ENCODE measurements at places on chromosomes 11 and 22.

- no peak for DNase-seq
These were observed 301.2 kb downstream of the CTTN start for GRCh38 chr11:70699294-70700221.

DNA sequence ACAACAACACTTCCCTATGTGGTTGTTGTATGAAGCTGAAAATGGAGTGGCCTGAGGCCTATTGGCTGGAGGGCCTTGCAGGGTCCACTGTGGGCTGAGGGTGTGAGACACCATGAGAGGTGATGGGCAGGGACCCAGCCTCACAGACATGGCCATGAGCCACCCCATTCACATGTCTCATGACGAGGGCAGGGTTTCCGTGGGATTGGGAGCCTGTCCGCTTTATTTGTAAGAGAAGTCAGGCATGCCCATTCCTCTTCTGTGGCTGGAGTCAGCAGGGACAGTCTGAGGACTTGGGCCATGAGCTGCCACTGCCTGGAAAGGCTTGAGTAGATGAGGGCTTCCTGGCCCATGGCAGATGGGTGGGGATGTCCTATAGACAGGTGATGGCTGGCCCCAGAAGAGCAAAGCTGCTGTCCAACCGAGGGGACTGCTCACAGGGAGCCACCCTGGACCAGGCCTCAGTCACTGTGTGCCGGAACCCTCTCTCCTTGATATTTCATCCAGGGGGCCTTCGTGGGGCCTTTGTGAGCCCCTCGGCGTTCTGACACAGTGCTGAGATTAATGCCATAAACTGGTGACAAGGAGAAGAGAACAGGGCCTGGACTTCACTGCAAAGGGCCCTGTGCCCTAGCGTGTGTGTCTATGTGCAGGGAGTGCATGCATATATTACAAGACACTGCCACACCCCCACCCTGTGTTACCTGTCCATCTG, 971.9 kb downstream of the BRD1 start:
- no peak for DNase-seq

- DNase-seq, result no peak
These were observed 665.4 kb upstream of the CCDC90B start for GRCh38 chr11:83951521-83951920.

- no peak for DNase-seq
These were observed 87.8 kb upstream of the CLNS1A start for GRCh38 chr11:77725433-77725832.

GRCh38 chr11:12581923-12582322, 92.3 kb upstream of the TEAD1 start:
- no peak for DNase-seq

GRCh38 chr11:614623-615503, 887 bp downstream of the IRF7 start:
- DNase-seq, result no peak

- DNase-seq, result no peak
These were observed 126.5 kb downstream of the VPREB1 start for GRCh38 chr22:22371031-22371541.

- no peak for DNase-seq
These were observed 456 bp downstream of the AAMDC start for GRCh38 chr11:77821349-77821851.

DNA sequence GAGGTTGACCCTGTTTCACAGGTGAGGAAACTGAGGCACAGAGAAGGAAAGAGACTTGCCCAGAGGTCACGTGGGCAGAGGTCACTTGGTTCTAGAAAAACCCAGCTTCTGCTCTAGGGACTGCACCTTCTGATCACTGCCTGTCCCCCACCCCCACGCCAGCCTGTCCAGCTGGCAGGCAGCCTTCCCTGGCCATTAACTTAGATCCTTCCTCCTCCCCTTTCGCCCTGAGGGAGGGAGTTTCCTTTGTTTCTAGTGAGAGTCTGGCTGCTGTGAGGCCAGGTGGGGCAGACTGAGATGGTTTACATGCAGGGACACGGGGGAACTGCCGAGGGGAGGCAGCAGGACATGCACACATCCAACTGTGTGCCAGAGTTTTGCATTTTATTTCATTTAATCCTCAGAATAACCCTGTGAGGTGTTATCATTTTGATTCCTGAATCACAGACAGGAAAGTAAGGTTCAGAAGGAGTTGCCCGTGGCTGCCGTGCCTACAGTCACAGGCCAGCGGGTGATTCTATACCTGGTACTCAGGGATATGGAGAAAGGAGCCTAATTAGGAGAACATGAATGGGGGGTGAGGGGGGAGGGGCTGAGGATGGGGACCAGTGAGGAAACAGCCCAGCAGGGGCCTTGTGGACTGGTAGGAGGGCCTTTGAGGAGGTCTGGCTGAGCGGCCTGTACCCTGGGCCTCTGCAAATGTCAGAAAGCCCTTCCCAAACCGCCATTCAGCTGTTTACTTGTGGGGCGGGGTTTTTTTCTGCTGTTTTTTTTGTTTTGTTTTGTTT, 3.4 kb downstream of the FAM83F start:
- peak; percentile 76 for DNase-seq

DNA sequence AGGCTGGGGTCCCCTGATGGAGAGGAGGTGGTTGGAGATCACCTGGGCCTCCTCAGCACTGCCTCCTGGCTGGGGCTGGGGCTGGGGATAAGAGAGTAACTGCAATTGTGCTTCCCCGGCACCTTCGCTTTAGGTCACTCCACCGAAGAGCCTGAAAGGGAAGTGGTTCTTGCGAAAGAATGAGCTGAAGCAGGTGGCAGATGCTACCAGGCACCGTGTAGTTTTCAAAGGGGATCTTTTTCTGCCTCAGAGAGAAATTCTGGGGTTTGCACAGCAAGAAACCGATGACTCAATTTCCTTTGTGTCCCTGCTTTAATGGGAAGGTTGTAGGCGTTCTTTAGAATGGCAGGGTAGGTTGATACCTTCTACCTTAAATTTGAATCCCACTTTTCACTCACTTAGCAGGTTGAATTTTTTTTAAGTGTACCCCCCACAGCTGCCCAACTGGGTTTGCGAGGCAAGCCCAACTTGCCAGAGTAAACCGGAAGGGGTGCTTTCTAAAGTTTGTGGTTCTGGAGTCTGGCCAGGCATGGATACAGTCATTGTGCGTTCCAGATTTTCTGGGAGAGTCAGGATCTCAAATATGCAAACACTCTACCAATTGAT, 5.3 kb downstream of the CD44 start:
- DNase-seq, result no peak

DNA sequence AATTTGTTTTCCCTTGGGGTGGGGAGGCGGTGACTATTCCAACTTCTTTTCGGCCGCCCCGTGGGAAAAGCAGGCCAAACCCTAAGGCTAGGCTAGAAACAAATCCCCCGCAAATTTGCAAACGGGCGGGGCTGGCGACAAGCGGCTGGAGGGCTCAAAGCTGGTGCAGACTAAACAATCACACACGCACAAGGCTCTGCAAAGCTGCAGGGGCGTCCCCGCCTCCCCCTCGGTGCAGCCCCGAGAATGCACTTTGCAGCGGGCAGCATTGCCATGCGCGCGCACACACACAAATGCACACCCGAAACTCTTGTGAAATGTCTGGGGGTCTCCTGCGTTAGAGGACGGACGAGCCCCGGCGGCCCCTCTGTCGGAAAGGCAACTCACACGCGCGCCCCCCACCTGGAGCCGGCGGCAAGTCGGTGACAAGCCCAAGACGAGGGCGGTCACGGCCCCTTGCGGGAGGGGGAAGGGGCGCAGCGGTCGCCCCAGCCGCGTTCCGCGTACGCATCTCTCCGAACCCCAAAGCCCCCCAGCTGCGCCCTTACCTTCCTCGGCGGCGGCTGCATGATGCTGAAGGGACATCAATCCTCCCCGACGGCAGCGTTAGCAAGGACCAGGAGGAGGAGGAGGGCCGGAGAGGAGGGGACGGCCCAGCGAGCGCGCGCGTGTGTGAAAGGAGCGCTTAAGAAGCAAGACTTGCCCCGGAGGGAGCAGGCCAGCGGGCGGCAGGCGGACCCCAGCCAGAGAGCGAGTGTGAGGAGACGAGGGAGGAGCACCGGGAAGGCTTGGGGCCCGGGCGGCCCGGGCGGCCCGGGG, 600 bp downstream of the FCHSD2 start:
- peak; percentile 22 for DNase-seq

GRCh38 chr11:98545544-98546175, 475.1 kb upstream of the CNTN5 start:
- no peak for DNase-seq

- no peak for DNase-seq
These were observed 17.5 kb upstream of the MYH9 start for GRCh38 chr22:36405221-36405661.

DNA sequence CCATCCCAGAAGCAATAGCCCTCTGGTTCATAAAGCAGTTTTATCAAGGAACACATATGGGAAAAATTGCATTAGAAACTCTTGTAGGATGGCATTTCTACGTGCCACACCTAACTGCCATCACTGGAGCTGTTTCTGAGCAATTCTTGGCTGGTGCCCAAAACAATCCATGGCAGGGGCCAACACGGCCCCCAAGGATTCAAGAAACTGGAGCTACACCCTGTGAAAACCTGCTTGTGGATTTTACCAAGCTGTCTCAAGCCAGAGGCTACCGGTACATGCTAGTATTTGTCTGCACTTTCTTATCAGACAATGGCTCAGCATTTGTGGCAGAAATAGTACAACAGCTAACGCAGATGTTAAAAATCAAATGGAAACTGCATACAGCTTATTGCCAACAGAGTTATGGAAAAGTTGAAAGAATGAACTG, 42.4 kb upstream of the GLYAT start:
- DNase-seq, result no peak

DNA sequence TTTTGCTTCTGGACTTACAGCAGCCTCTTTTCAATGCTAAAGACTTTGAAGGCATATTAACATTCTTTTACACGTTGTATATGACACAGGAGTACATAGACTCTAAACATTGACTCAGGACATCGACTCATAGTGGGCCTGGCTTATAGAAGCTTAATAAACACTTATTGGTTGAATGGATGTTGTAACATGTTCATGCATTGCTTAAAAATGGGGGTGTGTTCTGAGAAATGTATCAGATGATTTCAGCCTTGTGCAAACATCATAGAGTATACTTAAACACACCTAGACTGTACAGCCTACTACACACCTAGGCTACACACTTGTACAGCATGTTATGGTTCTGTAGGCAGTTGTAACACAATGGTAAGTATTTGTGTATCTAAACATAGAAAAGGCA, 17.9 kb downstream of the TTC17 start:
- DNase-seq, result no peak

DNA sequence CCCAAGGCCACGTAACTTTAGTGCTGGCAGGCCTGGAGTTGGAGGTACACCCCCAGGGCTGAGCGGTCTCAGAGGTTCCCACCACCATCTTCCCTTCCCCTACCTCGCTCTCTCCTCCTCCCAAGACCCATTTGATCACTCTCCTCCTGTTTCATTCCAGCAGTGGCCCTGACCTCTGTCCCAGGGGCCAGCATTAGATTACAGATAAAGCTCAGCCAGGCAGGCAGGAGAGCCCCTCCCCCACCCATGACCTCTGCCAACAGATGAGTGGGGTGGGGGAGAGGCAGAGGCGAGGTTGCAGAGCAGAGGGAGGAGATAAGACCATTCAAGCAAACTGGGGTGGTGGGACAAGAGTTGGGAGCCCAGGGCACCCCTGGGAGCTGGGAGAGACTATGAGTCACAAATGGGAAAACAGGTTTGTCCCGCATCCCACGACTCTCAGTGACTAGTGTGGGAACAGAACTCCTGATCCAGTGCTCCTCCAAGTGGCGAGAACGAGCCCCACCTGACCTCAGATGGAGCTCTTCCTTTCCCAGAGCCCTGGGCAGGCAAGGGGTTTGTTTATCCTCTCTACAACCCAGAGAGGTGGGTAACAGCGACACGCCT, 367.9 kb downstream of the MN1 start:
- no peak for DNase-seq

DNA sequence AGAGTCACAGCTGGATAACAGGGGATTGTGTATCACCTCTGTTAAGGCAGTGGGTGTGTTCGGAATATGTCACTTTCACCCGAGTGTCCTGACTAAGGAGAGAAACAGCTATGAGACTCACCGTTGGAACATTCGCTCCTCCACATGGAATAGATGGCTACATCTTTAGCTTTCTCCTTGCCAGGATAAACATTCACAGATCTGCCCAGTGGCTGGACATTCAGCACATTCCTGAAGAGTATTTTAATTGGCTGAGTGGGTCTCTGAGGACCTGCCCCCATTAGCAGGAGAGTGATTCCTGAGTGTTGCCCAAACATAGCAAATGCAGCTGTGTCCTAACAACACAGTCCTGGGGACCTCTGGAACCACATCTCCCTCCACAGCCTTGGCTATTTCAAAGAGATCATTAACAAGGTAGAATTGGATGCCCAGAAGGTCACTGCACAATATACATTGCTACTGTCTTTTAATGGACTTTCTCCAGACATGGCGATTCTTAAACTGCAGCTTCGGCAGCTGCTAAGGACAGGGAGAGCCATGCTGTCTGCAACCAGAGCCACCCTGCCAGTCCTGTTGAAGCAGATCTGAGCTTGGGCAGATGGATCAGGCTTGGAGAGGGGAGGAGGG, 435.0 kb upstream of the CADM1 start:
- DNase-seq, result no peak

GRCh38 chr11:103552086-103552485, 442.9 kb downstream of the DYNC2H1 start:
- no peak for DNase-seq

DNA sequence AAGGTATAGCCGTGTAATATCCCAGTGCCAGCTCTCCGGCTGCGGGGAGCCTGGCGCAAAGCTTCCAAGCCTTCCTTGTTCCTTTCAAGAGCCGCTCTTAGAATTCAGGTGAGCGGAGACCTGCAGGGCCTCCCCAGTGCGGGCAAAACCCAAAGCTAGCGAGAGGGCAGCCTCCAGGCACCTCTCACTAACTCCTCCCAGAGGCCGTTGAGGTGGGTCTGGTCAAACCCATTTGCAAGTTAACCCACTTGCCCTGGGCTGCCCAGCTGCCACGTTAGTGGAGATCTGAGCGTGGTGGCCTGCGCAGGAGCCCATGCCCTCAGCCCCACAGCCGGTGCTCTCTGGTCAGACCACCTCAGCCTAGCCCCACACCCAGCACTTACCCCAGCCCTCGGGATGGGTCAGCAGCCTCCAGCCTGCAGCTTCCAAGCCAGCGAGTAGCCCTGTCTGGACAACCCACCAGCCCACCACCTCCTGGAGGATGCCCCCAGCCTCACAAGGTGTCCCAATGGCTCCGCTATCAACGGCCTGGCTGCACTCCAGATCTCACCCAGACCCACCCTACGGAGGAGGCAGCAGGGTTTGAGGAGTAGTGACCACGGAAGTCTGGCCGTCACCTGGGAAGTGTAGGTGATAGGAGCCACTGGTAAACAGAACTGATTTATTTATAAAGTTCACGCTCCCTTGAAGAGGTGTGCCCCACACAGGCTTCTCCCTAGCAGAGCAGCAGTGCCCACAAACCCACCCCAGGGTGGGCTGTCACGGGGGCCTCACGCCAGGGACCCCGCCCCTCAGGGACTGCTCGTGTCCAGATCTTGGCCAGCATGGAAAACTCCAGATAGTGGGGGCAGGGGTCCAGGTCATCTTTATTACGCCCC, 2.3 kb downstream of the ASCL2 start:
- DNase-seq, result no peak

- DNase-seq, result peak; percentile 29
These were observed 264 bp downstream of the CHEK1 start for GRCh38 chr11:125625225-125625629.
